ENCODE measurements at places on chromosomes 5 and 9. TPM values are rescaled to one million over a fixed set of nuclear protein-coding genes. Genes with fewer than 3 reads are reported as not detected.
A peak's percentile ranks its signal among the peaks of the same experiment; 100 is the strongest.

The PRDM9 gene
- total RNA-seq = not detected

The CLIC3 gene
- 2.3 TPM for total RNA-seq

The ZCCHC10 gene
- total RNA-seq = 14.5 TPM

- no peak for ATAC-seq
Measured at GRCh38 chr5:41413074-41413473, 97.3 kb downstream of the PLCXD3 start.

DNA sequence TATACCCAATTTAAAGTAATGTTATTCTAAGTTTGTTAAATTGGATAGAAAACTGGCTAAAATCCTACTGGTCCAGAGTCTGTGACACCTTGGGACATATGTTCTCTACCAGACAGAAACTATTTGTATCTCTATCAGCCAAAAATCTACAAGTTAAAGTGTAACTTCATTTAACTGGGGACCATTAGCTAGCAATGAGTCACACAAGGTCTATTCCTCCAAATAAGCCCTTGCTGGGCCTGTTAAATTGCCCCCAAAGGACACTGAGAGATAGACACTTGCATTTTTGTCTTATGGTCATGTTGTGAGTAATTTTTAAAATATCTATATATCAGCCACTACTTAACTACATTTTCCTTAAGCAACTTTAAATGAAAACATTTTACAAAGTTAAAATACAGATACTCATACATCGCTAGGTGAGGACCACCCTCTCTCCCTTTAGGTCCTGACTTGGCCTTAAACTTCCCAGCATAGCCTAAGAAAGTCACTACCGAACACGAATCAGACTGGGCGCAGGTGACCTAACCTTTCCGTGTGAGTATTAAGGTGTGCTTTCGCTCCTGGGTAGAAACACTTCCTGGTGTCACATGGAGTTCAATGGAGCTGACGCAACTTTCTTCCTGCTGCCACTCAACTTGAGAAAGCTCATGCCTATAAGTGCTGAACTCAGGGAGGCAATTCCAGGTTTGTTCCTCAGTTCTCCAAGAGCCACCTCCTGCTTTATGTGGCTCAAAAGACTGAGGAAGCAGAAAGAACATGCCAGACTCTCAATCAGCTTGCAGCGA lies 249.1 kb downstream of the DIRAS2 start:
- ATAC-seq = no peak

GRCh38 chr5:111997711-111998110 lies 240.7 kb upstream of the NREP start:
- peak; percentile 28 for ATAC-seq

The HSD17B3 gene
- not detected for total RNA-seq

Data from gastroesophageal sphincter (tissue), 4 donors.